ENCODE measurements at places on chromosomes 6 and 20.

GRCh38 chr6:147382945-147383554 lies 125.4 kb upstream of the SAMD5 start:
- peak; percentile 20 for DNase-seq

DNA sequence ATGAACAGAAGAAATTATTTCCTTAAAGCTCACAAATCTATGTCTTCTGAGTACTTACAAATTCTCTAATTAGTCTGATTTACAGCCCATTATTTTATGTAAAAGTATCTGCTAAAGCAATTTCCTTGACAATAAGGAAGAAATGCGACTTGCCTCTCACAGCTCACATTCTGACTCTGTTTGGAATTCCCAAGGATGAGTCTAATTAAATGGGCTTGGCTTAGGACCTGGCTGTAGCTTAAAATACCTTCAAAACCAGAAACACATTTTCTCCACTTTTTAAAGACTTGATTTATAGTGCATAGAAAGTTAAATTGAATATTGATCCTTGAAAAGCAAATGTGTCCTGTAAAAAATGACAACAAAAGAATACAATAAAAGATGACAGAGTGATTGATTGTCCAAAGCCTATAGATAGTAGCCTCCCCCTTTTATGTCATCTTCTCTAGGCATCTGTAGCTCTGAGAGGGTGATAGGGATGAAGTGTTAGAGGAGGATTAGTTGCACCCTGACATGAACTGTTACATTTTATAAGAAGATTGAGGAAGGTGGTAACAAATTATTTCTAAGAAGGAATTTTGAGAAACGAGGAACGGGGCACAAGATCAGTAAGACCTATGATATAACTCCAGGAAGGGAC lies 118.9 kb downstream of the MACROD2 start:
- no peak for DNase-seq

GRCh38 chr6:123771126-123771525 lies 32.5 kb upstream of the NKAIN2 start:
- DNase-seq, result no peak

DNA sequence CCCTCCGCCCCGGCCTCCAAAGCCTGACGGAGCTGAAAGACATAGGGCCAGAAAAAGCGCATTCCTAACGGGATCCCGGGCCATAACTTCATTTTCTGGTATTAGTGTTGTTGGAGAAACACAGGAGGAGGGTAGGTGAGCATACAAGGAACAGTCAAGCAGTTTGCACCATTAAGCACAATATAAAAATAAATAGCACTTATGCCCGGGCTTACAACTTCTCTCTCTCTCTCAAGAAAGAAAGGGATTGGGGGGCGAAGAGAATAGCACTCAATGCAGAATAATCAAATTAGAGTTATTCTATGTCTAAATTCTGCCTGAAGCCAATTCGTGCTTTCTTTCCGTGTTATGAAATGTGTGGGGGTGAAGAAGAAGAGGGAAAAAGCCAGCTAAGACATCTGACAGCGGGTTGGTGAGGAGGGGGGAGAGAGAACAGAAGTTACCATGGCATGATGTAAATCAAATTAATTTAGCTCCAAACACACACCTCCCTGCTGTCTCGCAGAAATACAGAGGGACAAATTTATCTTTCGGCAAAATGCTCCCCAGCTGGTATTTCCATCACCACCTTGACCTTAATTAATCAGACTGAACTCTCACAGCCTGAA lies 508 bp upstream of the METTL24 start:
- no peak for DNase-seq

- no peak for DNase-seq
Observed at GRCh38 chr20:46400253-46400652, 6.2 kb downstream of the ELMO2 start.

DNA sequence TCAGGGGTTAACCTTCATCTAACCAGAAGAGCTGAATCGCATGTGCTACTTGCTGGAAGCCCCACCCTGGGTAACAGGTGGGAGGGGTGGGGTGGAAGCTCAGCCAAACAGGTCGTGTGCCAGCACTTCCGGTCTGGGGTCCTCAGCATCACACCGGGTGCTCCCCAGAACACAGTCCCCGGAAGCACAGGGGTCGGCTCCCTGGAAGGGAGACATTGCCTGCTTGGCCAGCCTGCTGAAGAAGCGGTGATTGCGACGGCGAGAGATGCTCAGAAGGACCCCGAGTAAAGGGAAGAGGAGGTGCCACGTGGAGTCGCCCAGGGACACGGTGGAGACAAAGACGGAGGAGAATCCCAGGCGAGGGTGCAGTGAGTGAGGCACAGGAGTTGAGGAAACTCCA lies 36.5 kb downstream of the MYT1 start:
- DNase-seq, result no peak

DNA sequence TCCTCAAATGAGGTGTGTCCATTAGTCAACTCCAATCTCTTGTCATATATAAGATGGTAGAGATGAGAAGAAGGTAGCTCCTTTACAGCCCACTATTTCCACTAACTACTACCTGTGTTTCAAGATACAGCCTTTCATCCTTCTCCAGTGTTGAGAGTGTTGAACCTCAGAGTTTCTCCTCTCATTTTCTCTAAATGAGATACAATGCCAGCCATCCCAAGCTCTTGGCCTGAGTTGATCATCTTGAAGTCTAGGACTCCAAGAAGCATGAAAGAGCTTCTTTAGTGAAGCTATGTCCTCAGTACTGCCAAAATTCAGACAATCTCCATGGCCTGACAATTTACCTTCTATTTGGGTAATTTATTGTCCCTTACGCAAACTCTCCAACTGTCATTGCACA lies 548 bp upstream of the HLA-DRA start:
- no peak for DNase-seq

GRCh38 chr20:50504231-50504823 lies 5.9 kb upstream of the PTPN1 start:
- no peak for DNase-seq

GRCh38 chr6:97548354-97548753 lies 265.3 kb upstream of the MMS22L start:
- DNase-seq, result no peak

- no peak for DNase-seq
Observed at GRCh38 chr20:9615766-9616454, 101.5 kb downstream of the LAMP5 start.

GRCh38 chr6:111829998-111830397 lies 43.3 kb downstream of the FYN start:
- DNase-seq, result no peak

DNA sequence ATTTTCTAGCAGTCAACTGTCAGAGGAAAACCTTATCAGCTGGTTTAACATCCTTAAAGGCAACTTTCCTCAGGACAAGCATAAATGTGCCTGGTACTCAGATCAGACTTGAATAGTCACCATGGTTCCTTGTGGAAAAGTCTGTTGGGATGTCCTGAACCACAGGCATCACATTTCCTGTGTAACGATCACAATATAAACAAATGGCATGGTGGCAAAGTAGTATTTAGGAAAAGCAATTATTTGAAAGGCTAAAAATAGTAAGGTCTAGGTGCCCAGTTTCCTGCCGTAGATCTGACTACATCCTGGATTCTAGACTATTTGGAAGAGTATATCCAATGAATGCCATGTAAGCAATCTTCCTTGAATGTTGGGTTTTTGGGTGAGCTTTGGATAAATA lies 271.9 kb upstream of the AGPAT4 start:
- DNase-seq, result no peak

GRCh38 chr6:7129784-7130569 lies 22.2 kb downstream of the RREB1 start:
- no peak for DNase-seq

DNA sequence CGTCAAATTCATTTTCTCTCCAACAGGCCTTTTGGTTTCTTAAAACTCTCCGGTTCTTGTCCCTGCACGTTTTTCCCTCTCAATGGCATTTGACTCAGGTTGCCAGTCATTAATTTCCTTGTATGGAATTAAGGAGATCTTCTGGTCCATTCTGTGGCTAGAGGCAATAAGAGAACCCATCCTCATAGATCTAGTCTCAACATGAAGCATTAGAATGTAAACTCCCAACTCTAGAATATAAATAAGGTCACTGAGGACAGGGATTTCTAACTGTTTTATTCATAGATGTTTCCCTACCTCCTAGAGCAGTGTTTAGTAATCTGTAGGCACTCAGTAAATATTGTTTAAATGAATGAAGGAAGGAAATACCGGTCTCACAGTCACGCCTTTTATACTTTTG lies 185.2 kb upstream of the FLRT3 start:
- no peak for DNase-seq

DNA sequence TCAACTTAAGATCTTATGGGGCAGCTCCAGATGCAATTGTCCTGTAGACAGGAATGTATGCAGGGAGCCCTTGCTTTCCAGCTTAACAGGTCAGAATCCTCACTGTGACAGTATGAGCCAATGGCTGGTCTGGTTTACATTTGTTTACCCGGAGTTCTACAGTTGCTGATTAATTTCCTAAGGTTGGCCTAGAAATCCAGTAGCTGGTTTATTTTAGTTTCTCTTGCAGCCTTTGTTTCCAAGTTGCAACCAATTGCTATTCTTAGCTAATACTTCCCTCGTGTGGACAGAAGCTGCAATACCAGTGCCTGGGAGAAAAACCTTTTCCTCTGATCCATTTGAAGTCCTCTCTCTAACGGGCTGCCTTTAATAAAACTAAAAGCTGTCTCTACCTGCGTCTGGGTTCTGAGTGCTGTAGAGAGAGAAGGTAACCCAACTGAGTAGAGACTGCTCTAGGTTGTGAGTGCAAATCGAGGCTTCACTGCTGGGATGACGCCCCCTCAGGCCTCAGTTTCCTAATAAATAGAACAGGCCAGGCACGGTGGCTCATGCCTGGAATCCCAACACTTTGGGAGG lies 45.9 kb downstream of the ZNF217 start:
- DNase-seq, result peak; percentile 72
